Stimulated activated CD4-positive, alpha-beta T cell treated with anti-CD3 and anti-CD28 coated beads, Interleukin-4, amount 100 ng/mL, for 24 hours (primary cell): ENCODE measurements at places on chromosomes 3 and 15.

- no peak for DNase-seq
Measured at GRCh38 chr3:98945101-98945524, 43.6 kb upstream of the DCBLD2 start.

GRCh38 chr3:42052484-42053351 is 38.4 kb upstream of the TRAK1 start:
- DNase-seq = no peak

GRCh38 chr15:25058080-25058785 is 103.4 kb downstream of the SNRPN start:
- DNase-seq = no peak

DNA sequence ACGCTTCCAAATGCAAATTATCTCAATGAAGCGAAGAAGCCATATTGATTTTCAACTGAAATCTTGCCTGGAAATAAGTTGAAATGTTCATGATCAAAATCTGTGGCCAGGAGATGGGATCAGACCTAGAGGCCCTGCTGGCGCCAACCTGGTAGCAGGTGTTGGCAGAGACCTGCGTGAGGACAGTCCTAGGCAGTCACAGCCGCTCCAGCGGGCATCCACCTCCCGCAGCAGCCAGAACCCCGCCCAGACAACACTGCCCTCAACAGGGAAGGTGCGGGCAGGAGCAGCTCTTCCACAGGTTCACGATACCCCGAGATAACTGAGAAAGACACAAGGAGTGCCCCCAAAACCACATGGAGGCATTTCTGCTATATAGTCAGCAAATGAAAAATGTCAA is 145.3 kb downstream of the XXYLT1 start:
- no peak for DNase-seq

DNA sequence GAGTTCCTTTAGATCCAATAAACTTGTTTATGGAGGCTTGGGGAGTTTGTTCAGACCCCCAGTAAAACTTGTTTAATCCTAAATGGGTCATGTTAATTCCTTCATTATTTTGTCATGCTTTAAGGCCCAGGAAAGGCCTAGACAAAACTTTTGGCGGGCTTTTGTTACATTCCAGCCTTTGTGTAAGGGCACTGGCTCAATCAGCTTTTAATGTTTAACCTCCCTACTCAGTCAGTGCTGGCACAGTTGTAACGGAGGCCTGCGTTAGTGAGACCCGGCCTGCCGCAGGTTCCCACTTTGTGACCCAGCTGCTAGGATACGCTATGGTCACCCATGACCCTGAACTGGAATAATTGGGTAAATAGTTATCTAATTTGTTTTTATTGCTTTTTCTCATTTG is 59.2 kb downstream of the OXSM start:
- DNase-seq = no peak

GRCh38 chr15:70488002-70488605 is 275.3 kb downstream of the UACA start:
- DNase-seq = peak; percentile 78

- no peak for DNase-seq
Measured at GRCh38 chr15:38761681-38762080, 197.1 kb upstream of the RASGRP1 start.

DNA sequence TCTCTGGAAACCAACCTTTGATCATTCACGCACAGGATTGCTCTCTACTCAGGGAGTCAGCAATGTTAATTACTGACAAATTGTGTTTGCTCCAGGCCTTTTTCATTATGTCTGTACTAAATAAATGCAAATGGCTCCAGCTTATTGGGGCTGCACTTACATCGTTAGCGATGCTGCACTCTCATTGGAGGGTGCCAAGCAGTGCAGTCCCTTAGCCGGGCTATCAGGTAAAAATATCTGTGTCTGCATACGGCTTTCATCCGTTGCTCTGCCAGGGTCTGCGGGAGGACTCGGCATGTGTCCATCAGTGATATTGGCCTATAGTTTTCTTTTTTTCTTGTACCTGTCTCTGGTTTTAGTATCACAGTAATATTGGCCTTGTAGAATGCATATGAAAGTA is 471.5 kb upstream of the CADM2 start:
- DNase-seq = no peak

GRCh38 chr3:100759159-100759558 is 49.9 kb downstream of the TFG start:
- no peak for DNase-seq

DNA sequence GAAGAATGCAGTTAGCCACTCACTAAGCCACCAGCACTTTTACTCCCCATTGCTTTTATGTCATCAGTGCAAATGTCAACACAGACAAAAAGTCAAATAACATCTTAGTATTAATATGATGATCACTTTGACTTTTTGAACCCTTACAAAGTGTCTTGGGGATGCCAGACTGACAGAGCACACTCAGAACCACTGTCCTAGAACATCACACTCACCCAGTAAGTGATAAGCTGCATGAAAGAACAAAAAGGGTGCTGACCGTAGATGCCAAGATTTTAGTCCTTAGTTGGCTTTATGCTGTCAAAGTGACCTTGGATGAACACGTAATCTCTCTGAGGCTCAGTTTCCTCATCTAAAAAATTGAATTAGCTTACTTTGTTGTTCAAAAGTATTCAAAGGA is 279.5 kb upstream of the TRIM42 start:
- no peak for DNase-seq

- DNase-seq = no peak
Measured at GRCh38 chr3:136658946-136659682, 93.1 kb downstream of the STAG1 start.

DNA sequence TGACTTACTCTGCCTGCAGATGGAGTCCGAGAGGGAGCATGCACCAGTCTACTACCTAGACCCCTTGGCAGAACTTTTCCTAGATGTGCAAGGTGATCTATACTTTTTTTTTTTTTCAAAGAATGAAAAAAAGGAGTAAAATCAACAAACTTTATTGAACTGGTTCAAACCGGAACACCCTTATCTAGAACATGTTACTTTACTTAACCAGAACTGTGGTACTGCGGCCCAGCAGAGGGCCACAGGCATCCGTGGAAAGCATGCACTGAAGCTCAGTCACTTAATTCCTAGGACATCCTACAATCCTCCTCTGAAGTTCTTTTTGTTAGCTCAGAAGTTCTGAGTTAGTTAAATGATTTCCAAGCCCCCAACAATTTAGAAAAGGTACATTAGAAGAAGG is 21.6 kb downstream of the CHAC1 start:
- DNase-seq = no peak

DNA sequence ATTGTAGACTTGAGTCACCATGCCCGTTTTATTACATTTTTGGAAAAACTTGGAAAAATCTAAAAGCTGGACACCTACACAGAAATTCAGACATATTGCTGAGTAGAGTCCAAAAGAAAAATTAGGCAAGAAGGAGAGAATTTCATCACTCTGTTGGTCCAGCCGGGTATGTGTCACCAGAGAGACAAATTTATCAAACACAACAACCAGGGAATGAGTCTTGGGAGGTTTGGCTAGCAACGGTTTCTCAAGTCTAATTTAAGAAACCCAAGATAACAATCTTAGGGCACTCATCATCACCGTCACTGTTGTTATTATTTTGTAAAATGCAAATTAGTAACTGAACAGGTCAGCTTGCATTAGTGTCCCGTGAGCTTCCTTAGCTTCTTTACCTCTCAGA is 197.5 kb upstream of the C2CD4B start:
- DNase-seq = no peak

- peak; percentile 79 for DNase-seq
Measured at GRCh38 chr15:40493089-40493840, 22.5 kb downstream of the CHST14 start.

GRCh38 chr3:43675593-43675992 is 15.1 kb upstream of the ABHD5 start:
- no peak for DNase-seq

DNA sequence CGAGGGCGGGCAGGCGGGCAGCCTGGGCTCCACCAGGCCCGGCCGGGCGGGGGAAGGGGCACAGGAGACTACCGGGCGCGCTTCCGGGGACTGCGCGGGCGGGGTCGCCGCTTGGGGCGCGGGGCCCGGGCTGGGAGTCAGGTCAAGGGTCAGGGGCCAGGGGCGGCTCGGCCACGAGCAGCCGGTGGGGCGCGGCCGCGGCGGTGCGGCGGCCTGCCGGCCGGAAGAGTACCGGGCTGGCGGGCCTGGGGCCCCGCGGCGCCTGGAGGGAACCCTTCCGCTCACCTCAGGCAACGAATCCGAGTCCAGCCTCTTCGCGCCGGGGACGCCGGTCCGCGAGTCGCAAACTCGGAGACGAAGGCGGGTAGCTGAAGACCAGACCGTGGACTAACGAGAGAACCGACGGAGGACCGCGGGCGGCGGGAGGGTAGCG is 225 bp downstream of the RHOA start:
- peak; percentile 37 for DNase-seq

- DNase-seq = no peak
Measured at GRCh38 chr3:172536993-172537419, 13.8 kb upstream of the TNFSF10 start.

DNA sequence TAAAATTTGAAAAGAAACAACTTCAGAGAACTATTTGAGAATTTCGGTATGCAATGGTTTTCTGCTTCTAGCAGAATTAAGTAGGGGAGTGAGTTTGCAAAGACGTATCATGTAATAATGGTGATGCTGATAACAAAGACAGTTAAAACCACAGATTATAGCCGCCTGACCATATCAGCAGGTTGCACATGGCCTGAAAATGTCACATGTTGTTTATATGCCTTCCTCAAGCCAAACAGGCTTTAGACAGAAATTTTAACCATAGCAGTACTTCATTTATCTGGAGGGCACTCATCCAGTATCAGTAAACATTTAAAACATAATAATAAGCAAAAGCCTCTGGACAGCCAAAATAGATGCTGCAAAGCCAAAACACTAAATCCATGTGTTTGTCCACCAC is 131.7 kb downstream of the RYR3 start:
- no peak for DNase-seq

DNA sequence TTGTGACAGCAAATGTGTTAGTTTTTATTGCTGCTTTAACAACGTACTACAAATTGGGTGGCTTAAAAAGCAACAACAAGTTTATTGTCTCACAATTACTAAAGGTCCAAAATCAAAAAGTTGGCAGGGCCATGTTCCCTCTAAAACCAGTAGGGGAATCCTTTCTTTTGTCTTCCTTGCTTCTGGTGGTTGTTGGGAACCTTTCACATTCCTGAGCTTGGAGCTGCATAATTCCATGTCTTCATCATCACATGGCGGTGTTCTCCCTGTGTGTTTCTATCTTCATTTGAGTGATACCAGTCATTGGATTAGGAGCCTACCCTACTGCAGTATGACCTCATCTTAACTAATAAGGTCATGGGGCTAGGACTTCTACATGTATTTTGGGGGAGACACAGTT is 7.4 kb downstream of the SPRED1 start:
- DNase-seq = no peak
